ENCODE measurements at places on chromosomes 2 and 18. TPM values are rescaled to one million over a fixed set of nuclear protein-coding genes. Genes with fewer than 3 reads are reported as not detected.

- DNase-seq = no peak
Measured at GRCh38 chr2:61700464-61700863, 153.4 kb downstream of the FAM161A start.

GRCh38 chr18:55124078-55124763 lies 165.0 kb upstream of the CCDC68 start:
- no peak for DNase-seq

CPO gene
- not detected for total RNA-seq

TSPYL6 gene
- total RNA-seq = not detected

GRCh38 chr2:147862859-147863516 lies 18.2 kb downstream of the ACVR2A start:
- no peak for DNase-seq

GRCh38 chr2:120771111-120771780 lies 35.6 kb downstream of the GLI2 start:
- no peak for DNase-seq

Measured in vagina (tissue), 2 donors.